ENCODE measurements at places on chromosomes 3 and 15.

- no peak for DNase-seq
These were observed 229.8 kb downstream of the LRTM1 start for GRCh38 chr3:54698054-54698453.

- no peak for DNase-seq
These were observed 20.6 kb downstream of the ABTB1 start for GRCh38 chr3:127693336-127693843.

DNA sequence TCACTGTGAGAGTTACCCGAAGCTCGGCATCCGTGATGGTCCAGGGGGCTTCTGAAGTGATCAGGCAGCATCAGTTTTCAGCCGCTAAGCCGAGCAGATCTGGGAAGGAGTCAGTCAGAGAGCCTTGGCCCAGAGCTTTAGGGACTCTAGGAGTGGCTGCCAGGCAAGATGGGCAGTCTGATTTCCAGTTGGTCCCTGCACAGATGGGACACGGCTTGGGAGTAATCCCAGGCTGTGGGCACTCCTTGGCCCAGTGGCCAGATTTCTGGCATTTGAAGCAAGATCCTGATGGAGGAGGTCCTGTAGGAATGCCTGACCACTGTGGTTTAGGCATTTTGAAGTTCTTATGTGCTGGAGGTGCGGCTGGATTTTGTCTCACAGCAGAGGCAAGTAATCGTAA lies 10.5 kb upstream of the IP6K2 start:
- no peak for DNase-seq

GRCh38 chr3:174242311-174243041 lies 616.7 kb upstream of the NAALADL2 start:
- no peak for DNase-seq

GRCh38 chr3:152973575-152973974 lies 138.6 kb downstream of the P2RY1 start:
- no peak for DNase-seq

Measured in stimulated activated CD8-positive, alpha-beta memory T cell treated with anti-CD3 and anti-CD28 coated beads, Interleukin-15, amount 100 ng/mL, for 48 hours (primary cell).